ENCODE measurements at places on chromosomes 11 and 22.

DNA sequence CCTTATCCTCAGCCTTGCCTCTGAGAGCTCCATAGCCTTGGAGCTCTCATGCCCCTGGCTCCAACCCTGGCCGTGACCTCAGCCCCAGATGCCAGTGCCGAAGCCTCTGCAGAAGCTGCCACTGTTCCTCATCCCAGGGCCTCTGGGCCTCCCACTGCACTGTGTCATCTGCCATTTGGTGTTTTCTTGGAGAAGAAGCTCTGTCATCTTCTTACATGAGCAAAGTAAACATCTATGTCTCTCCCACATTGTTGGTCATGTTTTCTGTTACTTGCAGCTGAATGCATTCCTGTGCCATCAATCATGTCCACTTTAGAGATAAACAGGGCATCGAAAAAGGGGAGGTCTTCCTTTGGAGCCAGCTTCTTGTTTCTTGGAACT lies 45.0 kb upstream of the FTH1 start:
- no peak for DNase-seq

DNA sequence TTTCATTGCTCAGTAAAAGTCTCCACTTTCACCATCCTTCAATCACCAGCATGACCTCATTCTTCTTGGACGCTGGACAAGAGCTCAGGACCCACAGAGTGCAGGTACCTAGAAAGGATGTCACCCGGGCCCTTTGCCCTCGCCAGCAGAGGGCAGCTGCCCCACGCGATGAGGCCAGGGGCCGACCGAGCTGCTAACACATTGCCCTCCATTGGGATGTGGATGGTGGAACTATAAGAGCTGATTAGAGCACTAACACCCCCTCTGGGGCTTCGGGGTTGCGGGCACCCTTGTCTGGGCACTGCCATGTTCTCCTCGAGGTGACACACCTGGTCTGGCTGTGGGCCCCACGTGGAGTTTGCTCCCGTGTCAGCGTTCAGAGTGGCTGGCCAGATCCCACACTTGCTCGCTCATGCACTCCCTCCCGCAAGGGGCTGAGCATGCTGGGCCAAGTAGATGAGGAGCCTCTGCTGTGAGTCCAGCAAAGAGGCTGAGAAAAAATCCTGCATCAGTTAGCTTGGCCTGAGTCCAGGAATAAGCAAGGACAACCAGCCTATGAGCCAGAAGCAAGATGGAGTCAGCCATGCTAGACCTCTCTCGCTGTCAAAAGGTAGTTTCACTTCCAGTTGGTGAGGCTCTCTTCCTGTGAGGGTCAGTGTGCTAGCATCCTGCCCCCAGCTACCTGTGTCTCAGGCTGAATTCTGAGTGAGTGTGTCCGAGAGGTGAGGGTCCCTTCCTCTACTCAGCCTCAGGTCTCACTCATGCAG lies 9.8 kb downstream of the KRTAP5-6 start:
- DNase-seq: no peak

DNA sequence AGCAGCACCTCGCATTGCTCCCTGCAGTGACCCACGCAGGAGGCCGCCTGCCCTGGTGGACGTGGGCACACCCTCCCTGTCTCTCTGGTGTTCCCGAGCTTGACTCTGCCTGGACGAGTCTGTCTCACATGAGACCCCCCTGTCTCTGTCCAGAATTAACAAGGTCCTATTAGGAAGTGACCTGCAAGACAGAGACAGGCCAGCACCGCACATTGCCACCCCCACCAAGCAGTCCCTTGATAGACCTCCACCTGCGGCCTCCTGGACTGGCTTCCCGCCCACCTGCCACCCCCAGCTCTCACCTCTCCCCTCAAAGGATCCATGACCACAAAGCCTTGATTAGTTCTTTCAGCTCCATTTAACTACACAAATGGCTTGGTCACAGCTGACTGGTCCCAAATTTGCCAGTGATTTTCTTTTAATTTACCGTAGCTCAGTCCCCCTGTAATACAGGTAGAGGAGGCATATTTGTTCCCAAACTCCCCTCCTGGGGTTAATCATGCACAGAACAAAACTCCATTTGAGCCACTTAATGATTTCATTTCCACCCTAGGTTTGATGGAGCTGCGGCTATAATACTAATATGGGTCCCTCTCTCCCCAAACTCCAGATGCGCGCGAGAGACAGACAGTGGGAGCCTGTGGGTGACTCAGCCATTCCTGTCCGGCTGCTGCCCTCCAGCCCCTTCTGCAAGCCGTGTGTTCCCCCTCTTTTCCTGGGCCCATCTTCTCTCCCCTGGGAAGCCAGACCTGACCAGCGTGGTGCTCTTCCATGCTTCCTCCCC lies 11.2 kb downstream of the SPATA19 start:
- DNase-seq: no peak

GRCh38 chr22:43819931-43820640 lies 8.0 kb upstream of the EFCAB6 start:
- no peak for DNase-seq

- no peak for DNase-seq
Observed at GRCh38 chr11:44005956-44006355, 41.8 kb upstream of the ACCSL start.

DNA sequence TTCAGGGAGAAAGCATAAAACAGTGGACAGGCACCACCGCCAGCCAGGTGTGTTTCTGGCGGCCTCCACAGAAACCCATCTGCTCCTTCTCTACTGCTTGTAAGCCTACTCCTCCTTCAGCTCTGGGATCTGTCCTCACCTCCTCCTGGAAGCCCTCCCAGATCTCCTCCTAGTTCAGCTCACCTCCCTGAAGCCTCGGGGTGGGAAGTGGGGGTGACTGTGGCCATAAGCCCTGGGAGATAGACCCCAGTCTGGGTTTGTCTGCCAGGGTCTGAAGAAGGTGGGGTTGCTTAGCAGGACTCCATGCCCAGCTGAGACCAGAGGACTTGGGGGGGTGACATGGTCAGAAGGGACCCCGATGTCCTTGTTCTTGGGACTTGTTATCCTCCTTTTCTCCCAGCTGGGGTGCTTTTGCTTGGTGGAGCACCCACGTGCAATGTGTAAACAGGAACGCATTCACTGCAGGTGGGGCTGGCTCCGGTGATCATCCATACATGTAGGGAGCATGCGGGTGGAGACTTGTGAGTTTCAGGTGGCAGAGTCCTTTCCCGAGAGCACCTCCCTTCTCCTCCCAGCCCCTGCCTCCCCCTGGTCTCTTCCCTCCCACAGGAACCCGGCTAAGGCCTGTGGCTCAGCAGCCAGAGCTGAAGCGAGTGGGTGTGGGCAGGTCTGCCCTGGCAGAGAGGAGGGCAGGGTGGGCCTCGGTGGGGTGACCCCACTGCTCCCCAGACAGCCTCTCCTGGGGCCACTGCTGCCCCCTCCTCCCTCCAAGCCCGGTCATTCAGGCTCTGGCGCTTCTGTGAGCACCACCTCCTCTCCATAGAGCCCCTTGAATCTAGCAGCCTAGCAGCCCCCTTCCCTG lies 25.9 kb downstream of the MRGPRG start:
- DNase-seq: no peak

Measured in adipocyte (in vitro differentiated cells).